ENCODE measurements at places on chromosomes 13 and 19.

DNA sequence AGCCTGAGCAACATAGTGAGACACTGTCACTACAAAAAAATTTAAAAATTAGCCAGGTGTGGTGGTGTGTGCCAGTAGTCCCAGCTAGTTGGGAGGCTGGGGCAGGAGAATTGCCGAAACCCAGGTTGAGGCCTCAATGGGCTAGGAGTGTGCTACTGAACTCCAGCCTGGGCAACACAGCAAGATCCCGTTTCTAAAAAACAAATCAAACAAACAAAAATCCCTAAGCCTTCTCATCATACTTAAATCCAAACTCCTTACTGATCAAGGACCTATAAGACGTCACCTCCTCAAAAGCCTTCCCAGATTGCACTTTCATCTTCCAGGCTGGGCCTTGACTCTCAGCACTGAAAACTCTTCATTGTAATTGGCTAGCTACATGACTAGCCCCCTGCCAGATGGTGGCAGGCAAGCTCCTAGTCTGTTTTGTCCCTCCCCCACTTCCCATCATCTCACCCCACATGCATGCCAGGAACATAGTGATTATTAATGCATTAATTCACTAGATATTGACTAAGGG, 17.5 kb upstream of the NANOS3 start:
- no peak for DNase-seq

GRCh38 chr13:77016888-77017623, 9.9 kb downstream of the FBXL3 start:
- no peak for DNase-seq

DNA sequence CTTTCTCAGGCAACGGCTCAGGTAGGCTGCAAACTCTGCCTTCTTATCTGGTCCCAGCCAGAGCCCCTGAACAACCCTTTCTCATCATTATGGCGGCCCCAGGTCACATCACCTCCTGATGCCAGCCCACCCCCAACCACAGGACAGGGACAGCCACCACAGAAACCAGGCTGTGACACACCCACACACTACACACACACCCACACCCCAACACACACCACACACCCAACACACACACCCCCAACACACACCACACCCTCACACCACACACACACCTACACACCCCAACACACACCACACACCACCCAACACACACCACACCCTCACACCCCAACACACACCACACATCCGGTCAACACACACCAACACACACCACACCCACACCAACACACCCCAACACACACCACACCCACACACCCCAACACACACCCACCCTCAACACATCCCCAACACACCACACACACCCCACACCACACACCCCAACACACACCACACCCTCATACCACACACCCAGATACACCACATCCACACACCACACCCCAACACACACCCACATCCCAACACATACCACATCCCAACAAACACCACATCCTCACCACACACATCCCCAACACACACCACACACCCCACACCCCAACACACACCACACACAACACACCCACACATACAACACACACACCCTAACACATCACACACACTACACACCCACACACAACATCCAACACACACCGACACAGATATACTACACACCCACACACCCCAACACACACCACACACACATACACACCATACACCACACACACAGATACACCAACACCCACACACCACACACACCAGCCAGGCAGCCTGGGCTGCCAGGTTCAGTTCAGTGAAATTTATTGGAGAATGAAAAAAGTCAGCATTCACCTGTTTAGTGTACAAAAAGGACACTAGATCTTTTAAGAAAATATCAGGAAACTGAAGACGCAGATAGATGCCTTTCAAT, 4.2 kb upstream of the ISYNA1 start:
- DNase-seq = no peak

GRCh38 chr13:48505012-48505411, 27.9 kb downstream of the RCBTB2 start:
- no peak for DNase-seq

DNA sequence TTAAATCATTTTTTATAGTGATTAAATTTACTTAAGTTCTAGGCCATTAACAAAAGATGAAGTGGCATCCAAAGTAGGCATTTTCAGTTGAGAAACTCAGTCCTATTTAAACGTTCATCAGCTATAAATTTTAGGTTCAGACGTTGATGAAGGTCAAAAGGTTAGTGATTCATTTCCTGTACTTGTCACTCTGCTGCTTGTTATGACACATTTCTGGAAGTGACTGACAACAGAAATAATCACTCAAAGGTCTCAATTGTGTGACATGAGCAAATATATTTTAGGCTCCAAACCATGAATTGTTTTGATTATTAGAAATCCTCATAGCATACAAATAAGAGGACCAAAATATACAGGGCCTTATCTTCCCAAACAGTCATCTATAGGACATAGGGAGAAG, 10.3 kb upstream of the EDNRB start:
- DNase-seq = no peak

DNA sequence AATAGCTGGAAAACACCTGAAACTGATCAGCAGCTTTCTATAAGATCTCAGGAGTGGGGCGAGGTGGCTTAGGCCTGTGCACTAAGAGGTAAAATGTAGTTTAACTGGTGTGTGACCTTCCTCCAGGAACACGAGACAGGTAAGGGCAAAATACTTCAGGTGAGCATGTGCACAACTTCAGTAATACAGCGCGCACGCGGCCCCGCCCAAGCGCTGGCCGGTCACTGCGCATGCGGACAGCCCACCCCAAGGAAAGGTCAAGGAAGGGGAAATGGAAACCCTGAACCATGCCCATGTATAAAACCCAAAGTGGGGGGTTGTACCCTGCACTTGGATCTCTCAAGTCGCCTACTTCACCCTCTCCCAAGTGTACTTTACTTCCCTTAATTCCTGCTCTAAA, 49.4 kb upstream of the ARHGEF7 start:
- DNase-seq = no peak

- DNase-seq = no peak
Measured at GRCh38 chr13:31011901-31012654, 79.6 kb downstream of the TEX26 start.

GRCh38 chr13:102875256-102875655, 29.4 kb downstream of the ERCC5 start:
- DNase-seq = no peak

GRCh38 chr19:36041831-36042230, 9.2 kb upstream of the CLIP3 start:
- peak; percentile 67 for DNase-seq

DNA sequence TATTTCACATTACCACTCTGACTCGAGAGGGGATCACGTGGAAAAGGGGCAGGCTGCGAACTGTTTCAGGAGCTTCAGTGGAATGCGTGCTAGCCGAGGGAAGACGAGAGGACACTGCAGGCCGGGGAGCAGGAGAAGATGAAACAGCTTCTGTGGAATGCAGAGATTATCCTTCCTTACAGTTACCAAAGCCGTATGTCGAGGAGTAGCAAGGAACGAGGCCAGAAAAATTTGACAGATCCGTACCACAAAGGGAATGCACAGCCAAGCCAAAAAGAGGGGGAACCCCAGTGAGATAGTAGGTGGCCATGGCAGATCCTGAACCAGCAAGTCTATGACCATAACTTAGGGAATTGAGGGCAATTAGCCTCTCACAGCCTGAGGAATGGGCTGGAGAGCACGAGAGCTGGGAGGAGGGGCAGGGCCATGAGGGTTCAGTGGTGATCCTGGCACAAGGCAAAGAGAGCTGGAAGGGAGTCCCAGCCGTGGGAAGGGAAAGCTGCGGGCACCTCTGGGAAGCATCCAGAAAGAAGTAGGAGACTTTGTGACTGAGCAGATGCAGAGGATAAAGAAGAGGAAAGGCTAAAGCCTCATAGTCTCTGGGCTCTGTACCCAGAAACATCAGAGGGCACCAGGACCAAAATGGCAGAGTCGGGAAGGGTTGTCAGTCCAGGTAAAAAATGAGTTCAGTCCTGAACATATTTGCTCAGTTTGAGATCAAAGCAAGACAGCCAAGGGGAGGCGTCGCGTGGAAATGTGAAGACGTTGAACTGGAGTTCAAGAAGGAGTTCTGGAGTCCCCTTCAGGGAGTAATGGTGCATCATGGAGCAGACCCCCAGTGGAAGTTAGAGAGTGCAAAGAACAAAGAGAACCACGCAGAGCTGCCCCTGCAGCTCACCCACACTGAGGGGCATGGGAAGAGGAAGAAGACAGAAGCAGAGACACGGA, 5.1 kb downstream of the COL4A1 start:
- DNase-seq = no peak

DNA sequence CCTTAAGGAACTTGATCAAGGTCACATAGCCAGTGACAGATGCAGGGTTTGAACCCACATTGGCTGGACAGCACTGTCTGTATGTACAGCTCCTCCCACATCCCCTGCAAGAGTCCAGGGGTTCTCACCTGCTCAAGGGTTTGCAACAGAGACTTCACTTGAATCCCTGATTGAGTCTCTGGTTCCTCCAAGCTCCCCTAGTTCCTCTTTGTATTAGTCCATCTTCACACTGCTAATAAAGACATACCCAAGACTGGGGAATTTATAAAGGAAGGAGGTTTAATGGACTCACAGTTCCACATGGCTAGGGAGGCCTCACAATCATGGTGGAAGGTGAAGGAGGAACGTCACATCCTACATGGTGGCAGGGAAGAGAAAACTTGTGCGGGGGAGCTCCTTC, 72.8 kb upstream of the CLDN10 start:
- DNase-seq = no peak

GRCh38 chr19:10701955-10702525, 801 bp downstream of the QTRT1 start:
- no peak for DNase-seq

All from HS-5 (cell line).